ENCODE measurements at places on chromosomes 3 and 15.

DNA sequence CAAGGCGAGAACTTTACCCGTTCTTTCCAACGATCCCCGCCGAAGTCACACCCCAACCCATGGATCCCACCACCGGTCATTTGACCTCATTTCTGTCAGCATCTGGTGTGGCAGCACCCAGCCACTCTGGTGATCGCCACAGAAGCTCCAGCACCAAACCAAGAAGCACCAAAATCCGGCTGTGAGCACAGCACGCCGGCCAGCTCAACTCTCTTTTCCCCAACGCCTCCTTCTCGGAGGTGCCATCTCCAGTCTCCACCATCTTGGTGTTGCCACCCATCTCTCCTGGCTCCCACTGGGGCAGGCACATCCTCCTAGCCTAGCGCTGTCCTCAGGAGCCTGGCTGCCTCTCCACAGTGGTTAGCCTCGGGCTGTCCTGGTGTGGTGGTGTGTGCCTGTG is 6.5 kb downstream of the MUC4 start:
- DNase-seq, result no peak

DNA sequence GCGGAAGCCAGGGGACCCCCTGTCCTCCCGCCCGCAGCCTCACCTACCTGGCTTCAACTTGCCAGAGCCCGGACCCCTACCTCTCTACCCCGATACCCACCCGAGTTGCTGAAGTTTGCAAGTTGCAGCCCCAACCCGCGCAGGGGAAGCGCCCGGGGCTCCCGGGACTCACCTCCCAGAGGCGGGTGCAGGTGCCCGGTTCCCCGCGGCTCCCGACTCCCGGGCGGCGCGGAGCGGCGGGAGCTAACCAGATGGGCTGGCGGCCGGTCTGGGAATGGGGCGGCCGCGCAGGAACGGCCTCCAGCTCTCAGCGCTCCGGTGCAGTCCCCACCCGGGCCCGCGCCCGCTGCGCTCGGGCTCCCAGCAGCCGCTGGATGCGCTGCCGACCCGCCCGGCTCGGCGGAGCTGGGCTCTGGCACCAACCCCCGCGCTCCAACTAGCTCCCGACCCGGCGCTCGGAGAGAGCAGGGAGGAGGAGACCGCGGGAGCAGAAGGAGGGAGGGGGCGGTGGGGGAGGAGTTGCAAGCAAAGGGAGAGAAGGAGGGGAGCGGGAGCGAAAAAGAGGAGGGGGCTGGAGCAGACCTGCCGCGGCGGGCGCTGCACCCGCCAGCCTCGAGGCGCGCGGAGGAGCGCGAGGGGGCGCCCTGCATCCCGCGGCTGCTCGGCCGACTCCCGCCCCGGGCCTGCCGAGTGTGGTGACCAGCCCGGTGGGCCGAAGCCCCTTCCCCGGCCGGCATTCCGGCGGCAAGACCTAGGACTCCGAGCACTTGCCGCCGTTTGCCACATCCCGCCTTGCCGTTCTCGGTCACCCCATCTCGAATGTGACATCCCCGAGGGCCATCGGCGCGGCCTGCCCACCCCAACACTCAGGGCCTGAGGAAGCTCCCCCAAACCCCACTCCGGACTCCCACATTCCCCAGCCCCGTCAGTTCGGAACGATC is at the start of gene SEMA5B:
TSS of gene SEMA5B (minus strand) at position 472 of the 941 bp plus-strand sequence. CDS start 66,500 bp downstream, outside the sequence.
- DNase-seq, result peak; percentile 21

DNA sequence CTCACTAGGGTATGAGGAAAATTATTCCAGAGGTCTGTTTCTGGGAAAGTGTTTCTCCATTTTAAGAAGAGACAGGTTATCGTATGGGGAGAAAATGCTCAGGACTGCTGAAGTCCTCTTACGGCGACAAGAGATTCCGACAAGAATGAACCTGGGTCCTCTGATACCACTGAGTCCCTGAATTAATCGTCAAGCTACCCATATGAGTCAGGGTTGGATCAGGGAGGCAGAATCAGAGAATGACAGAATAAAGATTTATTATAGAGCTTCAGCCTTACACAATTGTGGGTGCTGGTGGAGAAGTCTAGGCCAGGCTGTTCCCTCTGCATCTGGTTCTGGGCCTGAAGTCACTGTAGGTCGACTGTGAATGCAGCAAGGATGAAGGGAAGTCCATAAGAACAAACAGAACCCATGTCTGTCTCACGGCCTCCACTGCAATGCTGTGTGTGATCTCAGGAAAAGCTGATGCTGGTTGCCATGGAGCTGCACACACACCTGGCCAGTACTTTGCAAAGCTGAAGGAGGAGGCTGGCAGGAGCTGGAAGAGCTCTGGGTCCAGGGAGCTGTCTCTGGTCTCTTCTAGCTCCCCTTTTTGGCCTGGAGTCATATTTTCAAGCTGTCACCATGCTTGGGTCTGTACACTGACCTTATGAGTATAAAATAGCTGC is 83.9 kb downstream of the HHLA2 start:
- no peak for DNase-seq

DNA sequence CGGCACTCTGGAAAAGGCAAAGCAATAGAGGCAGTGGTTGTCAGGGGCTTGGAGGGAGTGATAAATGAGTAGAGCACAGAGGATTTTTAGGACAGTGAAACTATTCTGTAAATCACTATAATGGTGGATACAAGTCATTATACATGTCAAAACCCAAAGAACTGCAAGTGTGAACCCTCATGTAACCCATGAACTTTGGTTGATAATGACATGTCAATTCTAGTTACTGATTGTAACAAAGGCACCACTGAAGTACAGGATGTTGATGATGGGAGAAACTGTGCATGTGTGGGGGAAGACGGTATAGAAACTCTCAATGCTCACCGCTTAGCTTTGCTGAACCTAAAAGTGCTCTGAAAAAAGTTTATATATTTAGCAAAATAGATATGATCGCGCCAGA is 36.0 kb downstream of the BTLA start:
- no peak for DNase-seq

DNA sequence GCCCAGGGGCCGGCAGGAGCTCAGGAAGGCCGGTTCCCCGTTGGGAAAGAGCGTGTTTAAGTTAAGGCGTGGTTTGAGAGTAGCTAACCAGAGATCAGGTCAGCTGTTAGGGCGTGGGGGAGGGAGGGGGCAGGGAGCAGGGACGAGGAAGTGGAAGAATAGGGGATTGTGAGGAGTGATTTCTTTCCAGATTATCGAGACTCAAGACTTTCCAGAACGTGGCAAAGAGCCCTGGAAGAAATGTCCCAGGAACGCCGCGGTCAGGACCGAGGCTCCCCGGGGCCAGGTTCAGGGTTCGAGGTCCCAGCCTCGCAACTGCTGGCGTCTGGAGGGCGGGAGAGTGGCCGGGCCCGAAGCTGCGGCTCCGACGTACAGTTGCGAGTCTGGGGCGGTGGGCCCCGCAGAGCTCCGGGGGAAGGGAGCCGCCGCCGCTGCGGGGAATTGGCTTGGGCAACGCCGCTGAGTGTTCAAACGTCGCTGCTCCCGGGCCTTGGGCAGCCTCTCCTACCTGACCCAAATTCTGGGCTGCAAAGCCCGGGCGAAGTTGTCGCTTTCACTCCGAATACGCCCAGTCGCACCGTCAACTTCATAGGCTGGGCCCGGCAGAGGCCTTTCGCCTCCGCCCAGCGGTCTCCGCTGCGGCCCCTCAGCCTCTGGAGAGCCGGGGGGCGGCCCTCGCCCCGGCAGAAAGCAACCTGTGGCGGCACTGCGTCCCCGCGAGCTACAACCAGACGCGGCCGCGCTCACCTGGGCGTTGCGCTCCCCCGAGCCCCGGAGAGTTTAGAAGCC is 9.5 kb downstream of the ISL2 start:
- peak; percentile 19 for DNase-seq

GRCh38 chr3:156256256-156256655 is 135.9 kb downstream of the KCNAB1 start:
- no peak for DNase-seq

GRCh38 chr3:185162634-185163033 is 9.8 kb upstream of the C3orf70 start:
- DNase-seq, result no peak

GRCh38 chr15:101201411-101202174 is 50.3 kb downstream of the CHSY1 start:
- peak; percentile 50 for DNase-seq

DNA sequence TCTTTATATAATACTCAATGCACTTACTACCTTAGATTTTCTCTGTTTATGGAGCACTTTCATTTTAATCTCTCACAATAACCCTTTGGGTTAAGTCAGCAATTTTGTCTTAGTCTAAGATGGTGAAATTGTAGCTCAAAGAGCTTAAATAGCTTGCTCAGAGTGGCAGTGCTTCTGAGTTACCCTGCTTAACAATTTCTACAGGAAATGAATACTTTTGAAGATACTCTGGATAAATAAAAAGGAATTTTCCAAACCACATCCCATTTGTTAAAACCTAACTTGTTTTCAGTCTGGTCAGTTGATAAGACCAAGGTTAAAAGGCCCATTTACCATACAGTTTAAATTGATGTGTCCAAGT is 37.2 kb downstream of the HMG20A start:
- DNase-seq, result no peak

DNA sequence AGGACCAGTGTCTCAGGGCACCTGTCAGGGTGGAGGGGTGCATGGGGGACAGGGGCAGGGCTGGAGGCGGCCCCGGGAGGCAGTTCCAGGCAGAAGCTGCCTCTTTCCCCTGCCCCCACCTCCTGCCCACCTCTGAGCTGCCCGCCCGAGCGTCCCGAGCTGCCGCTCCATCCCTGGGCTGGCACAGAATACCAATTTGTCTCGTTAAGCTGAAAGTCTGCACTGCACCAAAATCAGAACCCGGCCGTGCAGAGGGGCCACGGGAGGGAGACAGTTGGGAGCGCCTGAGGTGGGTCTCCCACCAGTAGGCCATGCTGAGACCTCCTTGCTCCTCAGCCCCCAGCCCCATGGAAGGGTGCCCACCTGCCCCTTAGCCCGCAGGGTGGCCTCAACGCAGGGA is 1.3 kb upstream of the ATP2B2 start:
- no peak for DNase-seq

- DNase-seq, result no peak
Observed at GRCh38 chr3:39193391-39193790, 996 bp upstream of the XIRP1 start.

- DNase-seq, result no peak
Observed at GRCh38 chr3:151491525-151491924, 30.7 kb upstream of the IGSF10 start.

GRCh38 chr15:31227235-31227634 is 99.4 kb upstream of the KLF13 start:
- no peak for DNase-seq

- DNase-seq, result no peak
Observed at GRCh38 chr3:17623464-17623863, 119.0 kb downstream of the TBC1D5 start.
